ENCODE measurements at places on chromosomes 4 and X. TPM values are rescaled to one million over a fixed set of nuclear protein-coding genes. Genes with fewer than 3 reads are reported as not detected.
A peak's percentile ranks its signal among the peaks of the same experiment; 100 is the strongest.

The TKTL2 gene
- not detected for total RNA-seq

The SHISA3 gene
- total RNA-seq, result 1.9 TPM

The AMOT gene
- total RNA-seq, result 17.6 TPM

The SYAP1 gene
- 16.3 TPM for total RNA-seq

The PNMA5 gene
- not detected for total RNA-seq

The MAGEA8 gene
- total RNA-seq, result not detected

The MRPL1 gene
- total RNA-seq, result 58.0 TPM

The F8A2 gene
- total RNA-seq, result not detected

The CFP gene
- 3.2 TPM for total RNA-seq

The TXK gene
- 0.35 TPM for total RNA-seq

The TNIP3 gene
- 0.04 TPM for total RNA-seq

- peak; percentile 90 for DNase-seq
Observed at GRCh38 chr4:26220696-26221095, 100.1 kb upstream of the RBPJ start.

DNA sequence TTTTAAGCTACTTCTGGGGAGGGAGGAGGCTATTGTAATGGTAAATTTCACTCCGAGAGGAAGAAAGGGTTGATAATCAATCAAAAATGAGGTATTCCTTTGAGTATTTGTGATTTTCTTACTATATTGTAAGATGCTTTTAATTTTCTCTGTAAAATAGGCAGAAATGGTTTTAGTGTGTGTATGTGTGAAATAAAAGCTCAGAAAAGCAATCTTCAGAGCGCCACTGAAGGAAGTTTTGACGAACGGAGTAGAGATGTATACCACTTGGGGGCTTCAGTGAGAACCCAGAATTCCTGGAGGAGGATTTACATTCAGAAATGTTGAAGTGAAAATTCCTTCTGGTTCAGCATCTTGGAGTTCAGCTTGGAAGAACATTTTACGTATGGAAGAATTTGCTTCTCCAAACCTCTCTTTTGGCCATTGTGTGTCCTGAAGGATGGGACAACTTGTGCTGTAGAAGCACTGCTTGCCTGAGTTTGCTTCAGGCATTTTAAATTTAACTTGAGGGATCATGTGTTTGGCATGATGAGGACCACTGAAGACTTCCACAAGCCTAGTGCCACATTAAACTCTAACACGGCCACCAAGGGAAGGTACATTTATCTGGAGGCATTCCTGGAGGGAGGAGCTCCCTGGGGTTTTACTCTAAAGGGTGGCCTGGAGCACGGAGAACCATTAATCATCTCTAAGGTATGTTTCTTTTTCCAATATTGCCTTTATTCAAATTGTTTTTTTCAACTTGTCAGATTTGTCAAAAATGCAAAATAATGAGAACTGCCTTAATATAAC is 695 bp downstream of the SHROOM3 start:
- peak; percentile 55 for DNase-seq

GRCh38 chrX:72568406-72569092 is 4.1 kb downstream of the HDAC8 start:
- no peak for DNase-seq

- DNase-seq, result no peak
Observed at GRCh38 chrX:110396735-110397134, 38.1 kb downstream of the RTL9 start.

DNA sequence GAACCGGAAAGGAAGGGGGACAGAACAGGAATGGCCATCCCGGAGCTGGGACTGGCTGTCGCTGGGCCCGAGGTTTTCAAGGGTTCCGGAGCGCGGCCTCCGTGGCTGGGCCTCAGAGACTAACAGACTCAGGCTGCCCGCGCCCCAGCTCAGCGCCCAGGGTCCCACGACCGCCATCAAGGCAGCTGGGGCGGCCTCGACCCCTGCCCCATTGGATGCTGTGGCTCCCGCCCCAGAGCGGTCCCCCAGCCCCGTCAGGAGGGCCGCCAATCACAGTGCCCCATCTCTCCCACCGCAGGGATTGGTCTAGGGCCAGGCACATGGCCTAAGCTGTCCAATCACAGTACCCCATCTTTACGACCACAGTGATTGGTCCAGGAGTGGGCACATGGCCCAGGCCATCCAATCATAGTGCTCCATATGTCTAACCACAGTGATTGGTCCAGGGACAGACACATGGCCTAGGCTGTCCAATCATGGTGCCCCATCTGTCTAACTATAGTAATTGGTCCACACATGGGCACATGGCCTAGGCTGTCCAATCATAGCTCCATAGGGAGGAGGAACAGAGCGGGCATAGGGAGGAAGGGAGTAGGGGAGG is 105.3 kb upstream of the NKX1-1 start:
- DNase-seq, result peak; percentile 87

GRCh38 chr4:140870427-140870826 is 114.2 kb upstream of the TBC1D9 start:
- no peak for DNase-seq

- peak; percentile 78 for DNase-seq
Observed at GRCh38 chrX:42260854-42261253, 337.5 kb upstream of the CASK start.

DNA sequence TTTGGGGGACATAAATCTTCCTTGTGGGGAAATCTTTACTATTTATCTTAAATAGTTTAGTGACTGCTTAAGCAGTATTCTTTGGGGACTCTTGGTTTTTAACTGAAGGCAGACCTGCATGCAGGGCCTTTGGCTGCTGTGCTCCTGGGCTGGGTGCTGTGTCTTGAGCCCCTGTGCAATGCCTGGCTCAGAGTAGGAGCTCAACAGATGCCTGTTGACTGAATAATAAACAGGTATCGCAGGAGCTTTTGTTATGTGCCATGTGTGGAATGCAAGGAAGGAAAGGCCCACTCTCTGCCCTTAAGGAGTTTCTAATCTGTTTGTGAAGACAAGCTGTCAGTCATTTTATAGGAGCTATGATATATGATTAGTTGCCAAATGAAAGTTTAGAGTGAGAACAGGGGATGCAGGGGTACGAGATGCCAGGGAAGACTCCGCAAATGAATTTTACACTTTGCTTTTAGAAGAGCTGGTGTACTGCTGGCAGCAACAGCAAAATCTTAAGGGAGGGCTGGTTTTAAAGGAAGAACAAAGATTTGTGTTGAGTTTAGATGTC is 6.7 kb downstream of the GAB1 start:
- DNase-seq, result no peak

DNA sequence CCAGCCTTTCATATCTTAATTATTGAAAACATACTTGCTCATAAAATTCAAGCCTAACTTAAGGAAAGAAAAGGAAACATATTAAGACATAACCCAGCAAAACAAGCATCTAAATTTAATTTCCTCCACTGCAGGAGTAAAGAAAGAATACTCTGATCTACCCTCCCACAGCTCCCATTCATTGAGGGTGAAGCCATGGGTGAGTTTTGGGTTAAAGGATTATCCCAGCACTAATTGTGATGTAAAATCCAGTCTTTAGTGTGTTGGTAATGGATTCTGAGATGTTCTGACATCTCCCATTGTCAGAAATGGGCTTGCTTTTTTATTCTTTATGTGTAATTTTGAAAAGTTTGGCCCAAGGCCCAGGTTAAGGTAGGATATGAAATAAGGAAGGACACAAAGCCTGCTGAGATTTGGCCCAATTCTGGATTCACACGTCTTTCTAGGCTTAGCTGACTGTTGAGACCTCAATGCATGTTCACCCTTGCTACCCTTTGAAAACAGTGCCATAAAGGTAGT is 50.4 kb downstream of the SPARCL1 start:
- no peak for DNase-seq

DNA sequence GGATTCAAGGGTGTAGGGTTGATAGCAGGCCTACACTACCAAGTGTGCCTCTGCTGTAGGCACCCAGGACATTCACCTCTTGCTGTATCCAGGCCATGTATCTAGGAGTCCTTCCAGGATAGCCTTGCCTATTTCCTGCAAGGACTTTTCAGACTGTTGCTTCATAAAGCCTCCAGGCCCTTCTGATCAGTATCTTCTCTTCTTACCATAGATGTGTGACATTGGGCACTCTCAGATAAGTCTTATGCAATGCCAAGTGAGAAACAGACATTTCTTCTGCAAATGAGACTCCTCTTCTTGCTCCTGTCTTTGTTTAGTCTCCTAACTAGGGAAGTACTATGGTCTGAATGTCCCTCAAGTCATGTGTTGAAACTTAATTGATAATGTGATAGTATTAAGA is 386.8 kb downstream of the ANKRD50 start:
- DNase-seq, result no peak

DNA sequence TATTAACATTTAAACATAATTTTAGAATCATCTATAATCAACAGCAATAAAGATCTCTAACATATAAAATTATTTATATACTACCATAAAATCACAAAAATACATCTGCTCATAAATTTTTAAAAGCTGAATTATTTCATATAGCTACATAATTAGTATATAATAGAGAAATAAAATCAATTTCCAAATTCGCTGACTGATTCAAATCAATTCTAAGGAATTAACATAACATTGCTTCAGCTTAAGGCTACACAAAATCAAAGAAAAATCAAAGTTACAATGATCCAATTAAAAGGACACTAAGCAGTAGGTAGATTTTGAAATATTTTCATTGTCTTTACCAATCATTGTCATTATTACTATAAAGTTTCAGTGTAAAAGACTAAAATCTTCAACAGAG is 194.7 kb downstream of the LRBA start:
- DNase-seq, result no peak

DNA sequence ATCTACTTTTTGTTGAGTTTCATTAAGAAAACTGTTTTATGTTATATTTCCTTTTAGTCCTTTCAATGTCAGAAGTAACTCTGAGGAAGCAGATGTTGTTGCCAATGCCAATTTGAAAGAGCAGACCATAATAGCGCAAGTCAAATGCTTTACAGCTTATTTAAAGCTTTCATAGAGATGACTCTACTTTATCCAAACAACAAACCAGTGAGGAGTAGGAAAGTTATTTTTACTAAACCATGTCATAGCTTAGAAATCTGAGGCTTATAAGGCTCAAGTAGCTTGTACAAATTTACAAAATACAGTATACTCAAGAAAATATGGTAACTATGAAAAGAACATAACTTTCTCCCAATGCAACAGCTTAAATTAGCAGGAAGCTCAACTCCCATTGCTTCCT is 40.1 kb upstream of the SPOCK3 start:
- DNase-seq, result peak; percentile 16

- no peak for DNase-seq
Observed at GRCh38 chr4:8303081-8303480, 33.5 kb downstream of the HTRA3 start.

- DNase-seq, result no peak
Observed at GRCh38 chrX:11334165-11334564, 41.0 kb downstream of the AMELX start.

DNA sequence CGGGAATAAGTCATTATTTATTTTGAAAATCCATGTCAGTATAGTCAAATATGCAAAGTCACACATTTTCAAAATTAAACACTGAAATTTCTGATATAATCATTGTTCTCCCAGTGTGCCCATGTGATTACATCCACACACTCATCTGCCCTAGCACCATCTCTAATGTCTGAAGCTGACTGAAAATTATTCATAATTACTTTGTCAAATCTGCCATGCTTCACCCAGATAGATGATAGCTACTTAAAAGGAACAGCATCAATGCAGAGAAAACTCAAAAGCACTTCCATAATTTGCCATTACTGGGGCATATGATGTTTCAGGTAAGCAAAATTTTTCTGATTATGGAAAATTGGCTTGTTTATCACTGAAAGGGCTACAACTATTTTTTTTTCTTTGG is 1433.3 kb upstream of the IGFBP7 start:
- no peak for DNase-seq

DNA sequence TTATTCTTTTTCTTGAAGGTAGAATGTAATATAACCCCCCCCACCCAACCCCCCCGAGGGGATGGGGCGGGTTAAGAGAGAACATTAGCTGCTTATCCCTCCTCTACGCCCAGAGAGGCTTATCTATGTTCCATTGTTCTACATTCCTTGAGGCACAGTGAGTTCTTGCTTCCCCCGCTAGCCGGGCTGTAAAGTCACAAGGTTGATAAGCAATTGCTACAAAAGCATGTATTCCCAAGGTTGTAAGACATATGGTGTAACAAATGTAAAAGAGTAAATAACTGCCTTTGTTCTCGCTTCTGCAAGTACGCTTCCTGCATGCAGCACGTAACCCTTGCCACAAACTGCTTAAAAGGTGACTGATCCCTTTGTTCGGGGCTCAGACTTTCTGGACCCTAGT is 8.2 kb downstream of the DCAF8L2 start:
- DNase-seq, result no peak

DNA sequence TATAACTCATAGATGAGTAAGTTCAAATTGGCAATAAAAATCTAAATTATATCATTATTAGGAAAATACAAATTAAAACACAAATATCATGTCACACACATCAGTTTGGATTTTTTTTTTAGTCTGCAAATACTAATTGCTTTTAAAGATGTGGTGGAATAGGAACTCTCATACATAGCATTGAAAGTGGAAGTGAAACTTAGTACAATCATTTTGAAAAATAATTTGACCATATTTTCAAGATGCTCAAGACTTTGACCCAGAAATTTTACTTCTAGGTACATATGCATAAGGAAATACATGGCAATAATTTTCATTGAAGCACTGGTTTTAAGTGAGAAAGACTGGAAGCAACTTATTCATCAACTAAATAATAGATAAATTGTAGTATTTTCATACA is 147.5 kb upstream of the SMIM31 start:
- no peak for DNase-seq

DNA sequence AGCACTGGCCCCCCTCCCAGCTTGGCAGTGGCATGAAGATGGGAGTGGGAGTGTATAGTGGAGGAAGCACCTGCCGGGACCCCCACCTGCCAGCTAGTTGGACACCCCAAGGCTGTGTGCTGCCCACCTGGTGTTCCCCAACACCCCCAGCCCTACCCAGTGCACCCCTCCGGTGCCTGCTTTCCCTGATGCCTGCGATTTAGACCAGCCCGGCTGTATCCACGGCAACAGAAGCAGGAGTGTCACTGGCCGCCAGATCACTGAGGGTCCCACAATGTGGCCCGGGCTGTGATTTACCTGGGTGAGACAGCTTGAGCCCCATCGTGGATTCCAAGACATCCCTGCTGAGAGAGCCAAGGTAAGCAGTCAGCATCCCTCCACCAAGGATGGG is 533 bp downstream of the GPR173 start:
- no peak for DNase-seq

DNA sequence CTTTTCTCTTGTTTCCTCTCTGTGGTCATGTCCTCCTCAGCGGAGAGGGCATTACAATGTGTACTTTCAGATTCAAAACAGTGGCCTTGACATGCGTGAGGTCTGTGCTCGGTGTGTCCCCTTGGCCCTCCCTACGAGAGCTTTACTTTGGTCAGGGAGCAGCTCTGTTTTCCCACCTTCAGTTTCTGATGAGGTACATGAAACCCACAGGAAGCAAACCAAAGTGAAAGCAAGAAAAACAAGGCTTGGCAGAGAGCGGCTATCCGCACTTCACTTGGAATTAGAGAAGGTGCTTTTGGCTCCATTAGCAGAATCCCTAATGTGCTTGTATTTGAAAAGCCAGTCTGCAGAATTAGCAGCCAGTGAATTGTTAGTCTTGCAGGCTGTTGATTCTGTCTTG is 19.5 kb upstream of the BOD1L1 start:
- no peak for DNase-seq

DNA sequence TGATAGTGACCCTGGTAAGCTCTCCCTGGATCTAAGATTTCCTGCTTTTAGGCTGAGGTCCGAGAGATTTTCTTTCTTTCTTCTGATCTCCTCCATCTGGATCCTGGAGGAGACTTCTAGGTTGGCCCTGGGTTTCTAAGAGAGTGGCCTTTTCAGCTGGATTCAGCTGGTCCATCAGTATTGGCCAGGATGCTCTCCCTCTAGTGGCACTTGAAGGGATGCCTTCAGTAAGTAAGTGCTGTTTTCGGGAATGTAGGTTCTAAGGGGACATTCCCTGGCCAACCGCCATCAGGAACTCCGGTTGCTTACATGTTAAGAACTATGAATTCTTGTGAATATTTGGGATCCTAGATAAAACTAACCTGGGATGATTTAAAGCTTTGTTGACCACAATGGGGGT is 56.9 kb downstream of the SERTM2 start:
- DNase-seq, result peak; percentile 16
